Stimulated activated naive CD4-positive, alpha-beta T cell treated with Interleukin-2 at 50 U/mL for 16 hours (primary cell): ENCODE measurements at places on chromosomes 5 and 9.

GRCh38 chr5:93874080-93874479, 132.7 kb upstream of the POU5F2 start:
- no peak for DNase-seq

- no peak for DNase-seq
Observed at GRCh38 chr5:184471-184870, 6.8 kb upstream of the LRRC14B start.

GRCh38 chr5:55232271-55232984, 980 bp downstream of the CCNO start:
- DNase-seq = no peak

- DNase-seq = no peak
Observed at GRCh38 chr5:72470826-72471225, 36.4 kb downstream of the ZNF366 start.

GRCh38 chr9:73906671-73907070, 590.5 kb upstream of the RORB start:
- no peak for DNase-seq

- no peak for DNase-seq
Observed at GRCh38 chr9:35518225-35518821, 28.4 kb downstream of the RUSC2 start.

DNA sequence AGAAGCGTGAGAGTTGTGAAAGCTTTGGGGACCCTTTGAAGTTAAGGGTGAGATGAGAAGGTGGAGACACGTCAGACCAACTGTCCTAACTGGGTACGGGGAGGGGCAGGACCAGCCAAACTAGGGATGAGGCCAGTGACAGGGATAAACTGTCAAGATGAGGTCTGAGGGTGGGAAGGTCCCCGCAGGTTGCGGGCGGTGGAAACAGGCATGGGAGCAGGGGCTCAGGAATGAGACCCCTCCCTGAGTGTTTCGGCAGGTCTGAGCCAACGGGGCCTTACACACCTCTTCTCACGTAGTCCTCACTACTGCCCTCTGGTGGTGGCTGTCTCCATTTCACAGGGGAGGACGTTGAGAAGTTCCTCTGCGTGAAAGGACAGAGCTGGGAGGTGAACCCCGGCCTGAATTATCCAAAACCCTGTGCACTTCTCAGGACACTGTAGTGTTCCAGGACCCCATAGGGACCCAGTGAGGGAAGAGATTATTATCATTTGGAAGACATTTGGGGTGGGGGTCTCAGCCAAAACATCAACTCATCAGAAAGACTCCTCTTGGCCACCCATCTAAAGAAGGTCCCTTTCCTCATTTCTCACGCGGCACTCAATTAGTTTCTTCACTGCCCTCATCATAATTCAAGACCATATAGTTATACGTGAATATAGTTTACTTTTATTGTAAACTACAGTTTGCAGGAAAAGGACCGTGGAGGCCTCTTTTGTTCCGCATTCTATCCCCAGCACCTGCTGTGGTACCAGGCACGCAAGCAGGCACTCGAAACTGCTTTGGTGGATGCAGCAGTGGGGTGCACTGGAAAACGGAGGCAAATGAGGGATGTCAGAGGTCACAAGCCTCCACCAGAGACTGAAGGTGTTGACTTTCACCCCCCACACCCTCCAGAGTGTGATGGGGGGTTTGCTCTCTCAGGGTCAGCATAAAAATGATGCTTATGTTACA, 21.7 kb upstream of the NANS start:
- DNase-seq = peak; percentile 82

GRCh38 chr9:129242191-129242941, 64.3 kb upstream of the IER5L start:
- no peak for DNase-seq
